Right cardiac atrium (tissue), 5 donors: ENCODE measurements at places on chromosomes 3 and 15. TPM values are rescaled to one million over a fixed set of nuclear protein-coding genes. Genes with fewer than 3 reads are reported as not detected.

- DNase-seq: no peak
Measured at GRCh38 chr3:49665822-49666519, 8.2 kb upstream of the APEH start.

LRIG1 gene
- 121 TPM for total RNA-seq

OR4M2 gene
- total RNA-seq: not detected

DNA sequence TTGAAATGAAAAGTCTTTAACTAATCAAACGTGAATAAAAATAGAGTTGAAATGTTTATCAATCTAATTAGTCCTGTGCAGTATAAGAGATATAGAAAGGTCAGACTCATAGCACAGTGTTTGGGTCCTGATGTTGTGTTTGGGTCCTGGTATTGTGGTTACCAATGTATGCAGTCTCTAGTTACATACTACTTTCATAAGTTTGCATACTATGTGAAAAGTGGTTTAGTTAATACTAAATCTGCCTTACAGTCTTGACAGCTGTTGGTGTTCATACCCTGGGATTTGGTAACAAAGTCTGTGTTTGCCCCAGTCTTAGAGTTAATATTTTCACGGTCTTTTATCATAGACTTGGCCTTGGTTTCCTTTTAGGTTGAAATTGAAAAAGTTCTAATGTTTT lies 41.7 kb downstream of the KIF15 start:
- no peak for DNase-seq

GRCh38 chr15:78102741-78103140 lies 10.4 kb downstream of the SH2D7 start:
- no peak for DNase-seq

MOBP gene
- 0.32 TPM for total RNA-seq

- DNase-seq: no peak
Measured at GRCh38 chr15:69391046-69391757, 22.9 kb upstream of the KIF23 start.

- DNase-seq: no peak
Measured at GRCh38 chr3:17747174-17747889, 4.9 kb upstream of the TBC1D5 start.

SLC22A14 gene
- not detected for total RNA-seq

- no peak for DNase-seq
Measured at GRCh38 chr3:61094608-61095007, 156.6 kb downstream of the FHIT start.

DNA sequence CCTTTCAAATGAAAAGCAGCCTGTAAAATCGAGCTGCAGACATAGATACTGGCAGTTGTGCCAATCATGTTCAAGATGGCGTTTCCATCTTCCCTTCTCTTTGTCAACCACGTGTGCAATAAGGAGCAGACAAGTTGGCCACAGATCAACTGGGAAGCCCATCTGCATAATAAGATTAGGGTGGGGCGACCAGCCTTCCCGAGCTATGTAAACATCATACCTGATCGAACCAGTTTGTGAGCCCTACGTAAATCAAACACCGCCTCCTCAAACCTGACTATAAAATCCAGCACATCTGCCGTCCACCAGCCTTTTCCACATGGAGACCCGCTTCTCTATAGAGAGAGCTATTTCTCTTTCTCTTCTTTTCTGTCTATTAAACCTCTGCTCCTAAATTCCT lies 37.2 kb downstream of the TRIM42 start:
- no peak for DNase-seq

DNA sequence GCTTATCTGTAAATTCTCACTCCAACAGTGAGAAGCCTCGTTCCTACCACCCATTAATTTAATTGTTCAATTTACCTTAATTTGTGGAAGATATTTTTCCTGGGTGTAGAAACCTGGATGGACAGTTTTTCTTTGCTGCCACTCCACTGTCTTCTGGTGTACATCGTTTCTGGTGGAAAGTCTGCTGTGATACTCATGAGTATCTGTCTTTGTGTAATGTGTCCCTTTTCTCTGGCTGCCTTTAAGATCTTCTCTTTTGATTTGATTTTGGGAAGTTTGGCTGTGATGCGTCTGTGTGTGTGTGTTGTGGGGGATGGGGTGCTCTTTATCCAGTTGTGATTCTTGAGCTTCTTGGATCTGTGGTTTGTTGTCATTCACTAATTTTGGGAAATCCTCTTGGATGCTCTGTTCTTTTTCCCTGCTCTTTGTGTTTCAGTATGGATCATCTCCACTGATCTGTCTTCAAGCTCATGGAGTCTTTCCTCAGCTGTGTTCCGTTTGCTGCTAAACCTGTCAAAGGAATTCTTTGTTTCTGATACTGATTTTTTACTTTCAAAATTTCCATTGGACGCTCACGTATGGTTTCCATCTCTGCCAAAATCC lies 42.2 kb upstream of the NR2C2 start:
- DNase-seq: no peak

SLC28A1 gene
- total RNA-seq: 0.42 TPM

AADACL2 gene
- not detected for total RNA-seq

PLSCR4 gene
- total RNA-seq: 28.4 TPM

- no peak for DNase-seq
Measured at GRCh38 chr3:141292356-141293058, 60.9 kb downstream of the PXYLP1 start.

GRCh38 chr3:101823525-101823924 lies 25.8 kb upstream of the NFKBIZ start:
- DNase-seq: no peak

DNA sequence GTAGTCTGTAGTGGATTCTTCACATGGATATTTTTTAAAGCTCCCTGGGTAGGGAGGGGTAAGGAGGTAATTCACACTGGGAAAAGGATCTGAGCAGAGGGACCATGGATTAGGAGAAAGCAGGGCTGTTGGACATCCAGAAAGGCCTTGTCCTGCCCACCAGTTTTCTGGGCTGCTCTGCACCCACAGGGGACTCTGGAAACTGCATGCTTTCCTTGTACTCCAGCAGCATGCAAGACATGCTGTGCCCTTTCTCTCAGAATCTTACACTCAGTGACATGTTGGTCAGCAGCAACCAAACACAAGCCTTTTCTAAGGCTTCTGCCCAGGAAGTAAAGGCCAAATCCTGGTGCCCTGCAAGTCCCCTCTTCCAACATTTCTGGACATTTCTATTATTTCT lies 2.5 kb upstream of the FBN1 start:
- DNase-seq: no peak

DNA sequence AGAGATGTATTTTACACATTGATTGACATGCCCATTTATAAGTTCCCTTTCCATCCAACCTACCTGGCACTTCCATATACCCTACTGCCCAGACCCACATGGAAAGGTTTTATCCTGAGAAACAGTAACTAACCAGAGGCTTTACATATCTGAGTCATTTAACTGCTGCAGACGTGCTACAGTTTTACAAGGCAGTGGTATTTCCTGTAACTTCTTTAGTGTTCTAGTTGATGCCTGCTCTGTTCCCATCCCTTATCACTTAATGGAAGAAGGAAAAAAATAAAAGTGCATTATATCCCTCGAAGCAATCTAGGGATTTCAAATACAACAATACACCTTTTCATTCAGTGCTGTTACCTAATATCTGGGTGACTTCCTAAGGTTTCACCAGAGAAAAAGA lies 107.1 kb downstream of the TMCO5A start:
- no peak for DNase-seq

GRCh38 chr3:122679882-122680474 lies 661 bp upstream of the PARP14 start:
- DNase-seq: peak; percentile 63

CCDC54 gene
- total RNA-seq: not detected

CYP8B1 gene
- not detected for total RNA-seq

DNA sequence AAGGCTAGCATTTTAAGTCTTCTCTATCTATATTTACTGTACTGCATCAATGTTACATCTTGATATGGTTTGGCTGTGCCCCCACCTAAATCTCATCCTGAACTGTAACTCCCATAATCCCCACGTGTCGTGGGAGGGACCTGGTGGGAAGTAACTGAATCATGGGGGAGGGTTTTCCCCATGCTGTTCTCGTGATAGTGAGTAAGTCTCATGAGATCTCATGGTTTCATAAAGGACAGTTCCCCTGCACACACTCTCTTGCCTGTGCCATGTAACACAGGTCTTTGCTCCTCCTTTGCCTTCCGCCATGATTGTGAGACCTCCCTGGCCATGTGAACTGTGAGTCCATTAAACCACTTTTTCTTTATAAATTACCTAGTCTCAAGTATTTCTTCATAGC lies 161.5 kb downstream of the TBC1D5 start:
- no peak for DNase-seq

DNA sequence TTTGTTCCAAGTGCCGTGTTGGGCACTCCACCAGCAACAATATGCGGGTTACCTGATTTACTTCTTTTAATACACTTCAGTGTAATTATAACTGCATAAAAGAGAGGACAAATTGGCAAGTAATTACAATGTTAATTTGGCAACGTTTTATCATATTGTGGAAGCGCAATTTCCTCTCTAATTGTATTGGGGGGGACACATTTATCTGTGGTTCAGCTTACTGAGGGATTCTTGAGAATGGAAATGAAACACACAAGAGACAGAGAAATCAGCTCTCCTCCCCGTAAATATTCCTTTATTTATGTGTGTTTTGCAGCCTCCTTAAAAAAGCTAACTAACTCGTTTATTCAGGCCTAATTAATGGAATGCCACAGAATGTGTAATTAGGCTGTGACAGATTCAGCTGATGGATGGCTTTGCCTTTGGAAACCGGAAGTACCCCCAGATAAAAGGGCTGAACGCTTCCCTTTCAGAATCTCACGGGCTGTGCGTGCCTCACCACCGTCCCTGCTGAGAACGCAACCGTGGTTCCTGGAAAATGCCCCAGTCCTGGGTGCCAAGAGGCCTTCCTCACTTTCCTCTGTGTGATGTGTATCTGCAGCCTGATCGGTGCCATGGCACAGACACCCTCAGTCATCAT lies 247.1 kb upstream of the ST8SIA2 start:
- no peak for DNase-seq

DNA sequence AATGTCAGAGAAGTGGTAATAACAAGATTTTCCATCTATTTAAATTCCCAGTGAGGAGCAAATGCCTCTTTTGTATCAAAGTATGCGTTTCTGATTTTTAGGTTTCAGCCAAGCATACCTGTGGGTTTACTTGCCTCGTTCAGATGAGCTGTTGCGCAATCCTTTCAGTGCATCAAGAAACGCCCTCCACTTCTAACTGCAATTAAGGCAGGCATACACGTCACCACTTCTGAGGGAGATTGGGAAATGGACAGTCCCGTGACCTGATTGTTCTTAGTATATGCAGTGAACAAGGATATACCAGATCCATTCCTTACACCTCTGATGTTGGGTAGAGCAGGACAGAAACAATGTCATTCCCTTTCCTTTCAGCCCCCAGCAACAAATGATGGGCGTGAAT lies 219.0 kb downstream of the ITPR1 start:
- no peak for DNase-seq

DNA sequence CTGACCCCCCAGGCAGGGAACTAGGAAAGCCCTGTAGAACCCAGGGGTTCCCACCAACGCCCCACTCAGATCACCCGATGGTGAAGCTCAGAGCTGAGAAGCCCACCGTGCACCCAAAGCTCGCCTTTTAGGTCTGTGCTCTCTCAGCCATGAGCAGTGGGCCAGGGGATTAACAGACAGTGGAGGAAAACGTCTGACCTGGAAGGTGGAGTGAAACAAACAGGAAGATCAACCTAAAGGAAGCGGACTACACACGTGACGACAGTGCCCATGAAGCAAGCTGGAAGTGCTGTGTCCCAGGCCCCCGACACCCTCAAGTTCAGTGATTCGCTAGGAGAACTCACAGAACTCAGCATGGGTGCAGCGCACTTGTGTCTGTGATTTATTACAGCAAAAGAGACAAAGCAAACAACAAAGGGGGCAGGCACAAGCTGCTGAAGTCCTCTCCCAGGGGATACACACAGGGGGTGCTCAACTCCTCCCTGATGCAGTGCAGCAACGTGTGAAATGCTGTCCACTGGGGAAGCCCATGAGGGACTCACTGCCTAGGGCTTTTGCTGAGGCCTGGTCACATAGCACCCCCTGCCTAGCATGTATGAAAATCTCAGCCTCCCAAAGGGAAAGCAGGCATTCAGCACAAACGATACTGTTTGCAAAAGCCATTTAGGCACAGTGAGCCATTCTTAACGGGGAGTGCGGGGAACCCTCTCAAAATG lies 43.5 kb downstream of the CFAP92 start:
- no peak for DNase-seq
